ENCODE measurements at places on chromosomes 4 and X.

DNA sequence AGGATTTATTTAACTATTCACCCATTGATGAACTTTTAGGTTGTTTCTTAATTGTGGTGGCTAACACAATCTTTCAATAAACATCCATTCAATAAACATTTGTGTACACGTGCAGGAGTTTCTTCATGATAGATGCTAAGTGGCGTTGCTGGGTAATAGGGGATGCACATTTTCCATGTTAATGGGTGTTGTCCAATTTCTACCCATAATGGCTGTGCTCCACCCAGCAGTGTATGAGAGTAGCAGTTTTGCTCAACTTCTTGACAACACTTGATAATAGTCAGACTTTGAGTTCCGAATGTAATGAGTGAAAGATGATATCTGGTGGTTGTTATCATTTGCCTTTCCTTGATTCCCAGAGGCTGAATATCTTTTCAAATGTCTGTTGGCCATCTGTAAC lies 104.7 kb downstream of the NHSL2 start:
- peaks cover 17% of the 10 kb centered on the region for H3K27me3 ChIP-seq
- no peak overlapping the region for H3K4me3 ChIP-seq

GRCh38 chr4:152630324-152630723 lies 49.5 kb downstream of the TMEM154 start:
- no peak overlapping the region for H3K27ac ChIP-seq
- no peaks in the 10 kb centered on the region for H3K36me3 ChIP-seq
- no peak for DNase-seq
- H3K4me3 ChIP-seq, result no peak overlapping the region
- H3K4me1 ChIP-seq, result peaks cover 15% of the 10 kb centered on the region

- H3K36me3 ChIP-seq, result no peaks in the 10 kb centered on the region
- H3K4me1 ChIP-seq, result no peaks in the 10 kb centered on the region
- no peak overlapping the region for H3K4me3 ChIP-seq
- no peak for DNase-seq
- no peak overlapping the region for H3K27ac ChIP-seq
These were observed 197.0 kb downstream of the ASB9 start for GRCh38 chrX:15072880-15073279.

DNA sequence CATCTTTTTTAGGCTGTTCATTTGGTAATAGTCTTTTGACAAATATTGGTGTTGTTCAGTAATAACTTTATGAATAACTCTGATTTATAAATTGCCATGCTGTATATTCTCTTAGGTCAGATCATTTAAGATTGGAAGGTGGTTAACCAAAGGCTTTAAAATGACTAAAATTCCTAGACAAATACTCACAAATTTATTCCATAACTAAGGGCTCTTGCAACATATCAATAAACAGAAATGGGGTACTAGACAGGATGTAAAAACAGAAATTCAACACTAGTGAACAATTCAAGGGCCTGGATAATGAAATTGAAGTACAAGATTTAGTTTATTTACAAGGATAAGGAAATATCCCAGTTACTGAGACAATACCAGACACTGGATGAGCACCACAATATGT lies 328.6 kb downstream of the PCDH19 start:
- no peak for DNase-seq
- no peaks in the 10 kb centered on the region for H3K27me3 ChIP-seq
- no peaks in the 10 kb centered on the region for H3K36me3 ChIP-seq
- H3K4me3 ChIP-seq, result no peak overlapping the region
- H3K4me1 ChIP-seq, result peaks cover 19% of the 10 kb centered on the region
- no peak overlapping the region for H3K27ac ChIP-seq

DNA sequence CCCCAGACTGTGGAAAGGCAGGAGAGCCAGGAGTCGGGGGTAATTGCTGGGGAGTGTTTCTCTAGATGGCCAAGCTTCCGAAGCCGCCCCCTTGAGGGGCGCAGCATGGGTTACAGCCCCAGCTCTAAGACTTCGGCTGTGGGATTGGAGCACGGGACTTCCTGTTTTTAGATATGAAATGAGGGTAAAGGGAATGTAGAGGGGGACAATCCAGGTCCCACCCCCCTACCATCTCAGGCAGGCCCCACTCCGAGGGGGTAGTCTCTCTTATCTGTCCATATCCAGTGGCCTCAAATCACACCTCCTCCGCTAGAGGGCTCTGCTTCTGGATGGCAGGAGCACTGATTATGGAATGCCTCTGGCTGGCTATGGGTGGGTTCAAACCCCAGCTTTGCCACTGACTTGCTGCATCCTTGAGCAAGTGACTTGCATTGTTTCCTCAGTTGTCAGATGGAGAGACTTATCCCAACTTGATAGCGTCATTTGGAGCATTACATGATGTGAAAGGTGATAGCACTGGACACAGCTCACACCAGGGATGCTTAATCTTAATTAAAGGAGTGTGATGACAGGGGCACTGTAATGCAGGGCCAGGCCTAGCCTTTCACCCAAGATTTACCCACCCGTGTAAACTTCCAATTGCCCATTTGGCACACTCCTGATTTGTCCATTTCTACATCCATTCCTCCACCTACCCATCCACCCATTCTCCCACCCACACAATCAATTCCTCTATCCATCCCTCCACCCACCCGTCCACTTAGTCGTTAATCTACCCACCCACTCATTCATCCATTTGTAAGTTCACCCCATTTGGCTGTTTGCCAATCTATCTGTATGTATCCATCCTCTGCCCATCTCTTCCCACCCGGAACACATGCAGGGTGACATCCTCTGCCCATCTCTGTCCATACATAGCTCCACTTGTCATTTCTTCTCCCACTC lies 848 bp upstream of the KCND1 start:
- H3K36me3 ChIP-seq, result peaks cover 15% of the 10 kb centered on the region
- no peaks in the 10 kb centered on the region for H3K27me3 ChIP-seq
- peak overlapping the region; percentile 45 for H3K27ac ChIP-seq
- peak; percentile 65 for DNase-seq

GRCh38 chr4:138821331-138821730 lies 194.2 kb upstream of the NOCT start:
- DNase-seq, result no peak
- no peak overlapping the region for H3K4me3 ChIP-seq

DNA sequence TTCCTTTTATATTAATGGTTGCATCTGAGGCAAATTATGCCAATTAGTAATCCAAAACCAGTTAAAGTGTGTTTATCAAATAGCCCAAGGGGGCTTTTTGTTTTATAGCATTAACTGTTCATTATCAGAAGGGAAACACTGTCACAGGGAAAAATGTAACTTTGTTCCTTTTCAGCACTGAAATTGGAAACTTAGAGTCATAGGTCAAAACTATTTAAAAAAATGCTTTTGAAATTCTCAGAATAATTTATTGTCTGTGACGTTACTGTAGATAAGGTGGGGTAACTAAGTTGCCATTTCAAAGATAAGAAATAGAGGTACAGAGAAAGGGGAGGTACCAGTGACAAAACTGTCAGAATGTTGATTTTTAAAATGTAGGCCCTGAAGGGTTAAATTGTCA lies 129.3 kb downstream of the AKAP4 start:
- DNase-seq, result no peak
- no peak overlapping the region for H3K4me3 ChIP-seq
- peaks cover 2% of the 10 kb centered on the region for H3K36me3 ChIP-seq
- H3K27ac ChIP-seq, result no peak overlapping the region
- peaks cover 14% of the 10 kb centered on the region for H3K4me1 ChIP-seq

DNA sequence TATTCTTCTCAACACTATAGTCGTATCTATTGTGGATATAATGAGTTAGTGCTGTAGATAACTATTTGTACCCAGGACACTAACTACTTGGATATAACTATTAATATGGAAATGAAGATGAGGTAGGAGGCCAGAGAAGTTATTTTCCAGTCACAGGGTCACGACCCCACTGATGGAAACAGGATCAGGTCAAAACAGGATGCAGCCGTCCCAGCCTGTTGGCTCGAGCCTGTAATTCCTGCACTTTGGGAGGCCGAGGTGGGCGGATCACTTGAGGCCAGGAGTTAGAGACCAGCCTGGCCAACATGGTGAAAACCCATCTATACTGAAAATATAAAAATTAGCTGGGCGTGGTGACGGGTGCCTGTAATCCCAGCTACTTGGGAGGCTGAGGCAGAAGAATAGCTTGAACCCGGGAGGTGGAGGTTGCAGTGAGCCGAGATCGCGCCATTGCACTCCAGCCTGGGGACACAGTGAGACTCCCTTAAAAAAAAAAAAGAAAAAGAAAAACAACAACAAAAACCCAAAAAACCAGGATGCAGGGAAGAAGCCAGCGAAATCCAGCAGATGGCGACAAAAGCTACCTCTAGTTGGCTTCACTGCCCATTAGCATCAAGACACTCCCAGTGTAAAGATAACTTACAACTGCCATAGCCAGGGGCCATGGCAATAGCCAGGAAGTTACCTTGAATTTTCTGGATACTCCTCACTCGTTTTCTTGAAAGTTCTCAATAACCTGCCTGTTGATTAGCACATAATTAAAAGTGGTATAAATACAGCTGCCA lies 37.9 kb upstream of the NKAP start:
- peak; percentile 36 for DNase-seq
- no peaks in the 10 kb centered on the region for H3K36me3 ChIP-seq
- H3K27ac ChIP-seq, result no peak overlapping the region
- peaks cover 72% of the 10 kb centered on the region for H3K27me3 ChIP-seq
- H3K4me1 ChIP-seq, result peaks cover 2% of the 10 kb centered on the region

DNA sequence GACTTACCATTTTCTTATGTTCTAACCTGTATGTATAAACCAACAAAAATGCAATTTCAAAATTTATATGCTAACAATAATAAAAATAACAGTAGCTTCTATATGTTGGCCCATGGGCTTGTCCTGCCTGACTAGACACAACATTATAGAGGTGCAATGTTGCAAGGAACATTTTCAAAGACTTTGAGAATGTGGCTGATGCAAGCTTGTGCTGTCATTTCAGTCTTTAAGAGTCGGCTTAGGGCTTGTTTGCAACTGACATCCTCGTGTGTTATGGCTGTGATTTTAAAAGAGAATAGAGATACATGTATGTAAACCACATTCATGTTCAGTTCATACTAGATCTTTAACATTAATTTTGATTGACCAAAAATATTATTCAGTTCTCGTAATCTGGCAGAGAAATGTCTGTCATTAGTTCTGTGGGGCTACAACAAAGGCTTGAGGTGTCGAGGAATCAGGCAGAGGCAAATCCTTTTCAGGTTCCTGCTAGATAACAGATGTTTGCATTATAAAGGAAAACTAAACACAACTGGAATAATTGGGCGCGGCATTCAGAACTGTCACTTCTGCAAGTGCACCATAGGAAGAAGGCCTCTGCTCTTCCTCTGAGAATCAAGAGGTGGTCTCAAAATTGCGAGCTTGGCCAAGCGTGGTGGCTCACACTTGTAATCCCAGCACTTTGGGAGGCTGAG lies 13.1 kb downstream of the TMSB4X start:
- DNase-seq, result no peak
- H3K27ac ChIP-seq, result no peak overlapping the region
- peaks cover 11% of the 10 kb centered on the region for H3K4me1 ChIP-seq

DNA sequence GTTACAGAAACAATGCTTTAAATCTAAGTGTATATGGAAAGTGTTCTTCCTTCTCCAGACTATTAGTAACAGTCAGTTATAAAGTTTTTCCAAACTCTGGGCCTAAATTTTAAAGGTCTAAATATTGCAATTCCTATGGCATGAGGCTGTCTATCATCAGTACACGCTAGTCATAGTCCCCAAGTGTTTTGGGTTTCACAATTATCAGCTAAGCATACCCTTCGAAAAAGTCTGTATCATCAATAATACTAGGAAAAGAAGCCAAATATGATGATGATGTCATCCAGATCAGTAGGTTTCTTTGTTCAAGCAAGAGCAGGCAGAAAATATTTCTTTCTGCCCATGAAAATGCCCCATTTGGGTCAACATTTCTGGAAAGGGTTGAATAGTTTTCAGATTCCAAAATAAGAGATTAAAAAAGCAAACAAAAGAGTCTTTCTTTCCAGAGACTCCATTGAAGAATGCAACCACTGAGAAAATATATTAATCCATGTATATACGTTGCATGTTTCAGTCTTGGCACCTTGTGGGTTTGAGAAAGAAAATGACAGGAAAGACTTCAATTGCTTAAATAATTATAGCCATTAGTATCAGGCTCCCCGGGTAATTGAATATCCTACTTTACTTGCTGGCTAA lies 173.8 kb downstream of the CAMK2D start:
- H3K27ac ChIP-seq, result no peak overlapping the region
- H3K27me3 ChIP-seq, result no peaks in the 10 kb centered on the region
- no peaks in the 10 kb centered on the region for H3K36me3 ChIP-seq
- DNase-seq, result no peak
- H3K4me1 ChIP-seq, result peaks cover 27% of the 10 kb centered on the region
- no peak overlapping the region for H3K4me3 ChIP-seq

- no peak for DNase-seq
- H3K4me1 ChIP-seq, result no peaks in the 10 kb centered on the region
- no peaks in the 10 kb centered on the region for H3K36me3 ChIP-seq
- no peaks in the 10 kb centered on the region for H3K27me3 ChIP-seq
- H3K4me3 ChIP-seq, result no peak overlapping the region
- H3K27ac ChIP-seq, result no peak overlapping the region
These were observed 83.4 kb upstream of the KLHL13 start for GRCh38 chrX:118199997-118200396.

DNA sequence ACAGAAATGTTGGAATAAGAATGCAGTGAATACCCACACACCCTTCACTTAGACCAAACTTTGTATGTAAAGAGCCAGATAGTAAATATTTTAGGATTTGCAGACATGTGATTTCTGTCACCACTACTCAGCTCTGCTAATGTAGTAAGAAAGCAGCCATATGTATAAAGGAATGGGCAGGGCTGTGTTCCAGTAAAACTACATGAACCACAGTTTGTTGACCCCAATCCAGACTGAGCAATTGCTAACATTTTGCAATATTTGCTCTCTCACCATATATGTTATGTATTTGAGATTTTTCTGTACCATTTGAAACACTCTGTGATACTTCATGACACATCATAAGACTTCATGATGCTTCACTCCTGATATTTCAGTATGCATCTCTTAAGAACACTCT lies 32.0 kb upstream of the TBC1D1 start:
- H3K27me3 ChIP-seq, result no peaks in the 10 kb centered on the region
- H3K4me3 ChIP-seq, result no peak overlapping the region
- H3K36me3 ChIP-seq, result peaks cover 30% of the 10 kb centered on the region
- no peak for DNase-seq
- no peaks in the 10 kb centered on the region for H3K4me1 ChIP-seq
- H3K27ac ChIP-seq, result no peak overlapping the region

DNA sequence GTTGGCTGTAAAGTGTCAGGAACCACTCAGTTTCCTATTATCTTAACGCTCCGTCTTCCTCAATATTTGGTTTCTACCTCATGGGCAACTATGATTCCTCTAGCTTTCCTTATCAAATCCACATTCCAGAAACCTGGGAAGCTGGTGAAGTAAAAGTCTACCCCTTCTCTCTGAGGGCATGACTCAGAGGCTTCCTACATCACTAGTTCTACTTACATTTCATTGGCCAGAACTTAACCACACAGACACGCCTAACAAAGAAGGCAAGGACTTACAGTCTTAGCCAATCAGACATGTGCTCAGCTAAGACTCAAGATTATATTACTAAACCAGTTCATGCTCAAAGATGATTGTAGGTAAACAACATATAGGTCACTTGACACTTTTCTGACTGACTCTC lies 30.4 kb downstream of the COX7B2 start:
- H3K27me3 ChIP-seq, result no peaks in the 10 kb centered on the region
- H3K27ac ChIP-seq, result no peak overlapping the region
- H3K36me3 ChIP-seq, result no peaks in the 10 kb centered on the region
- no peak for DNase-seq

Measured in WTC11 (cell line).